ENCODE measurements at places on chromosomes 13 and 19.

DNA sequence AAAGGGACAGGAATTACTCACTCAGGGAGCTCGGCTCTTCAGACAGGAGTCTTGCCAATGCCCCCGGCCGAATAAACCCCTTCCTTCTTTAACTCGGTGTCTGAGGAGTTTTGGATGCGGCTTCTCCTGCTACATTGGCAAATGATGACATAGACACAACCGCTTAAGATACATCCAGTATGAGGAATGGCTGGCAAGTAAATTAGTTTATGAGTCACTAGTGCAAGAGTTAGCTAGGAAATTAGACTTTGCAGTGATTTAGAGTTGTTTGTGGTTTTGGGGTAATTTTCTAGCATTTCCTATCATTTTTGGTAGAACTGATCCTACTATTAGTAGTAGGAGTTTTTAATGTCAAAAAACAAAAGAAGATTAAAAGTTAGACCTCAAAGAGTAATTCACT, 166.2 kb downstream of the SLITRK1 start:
- no peak overlapping the region for H3K4me3 ChIP-seq
- no peaks in the 10 kb centered on the region for H3K36me3 ChIP-seq
- H3K4me1 ChIP-seq: no peaks in the 10 kb centered on the region
- no peak for DNase-seq
- no peak overlapping the region for H3K27ac ChIP-seq

GRCh38 chr19:33687481-33688170, 65.9 kb downstream of the CHST8 start:
- no peaks in the 10 kb centered on the region for H3K36me3 ChIP-seq
- no peaks in the 10 kb centered on the region for H3K4me1 ChIP-seq
- no peak for DNase-seq
- H3K4me3 ChIP-seq: no peak overlapping the region

DNA sequence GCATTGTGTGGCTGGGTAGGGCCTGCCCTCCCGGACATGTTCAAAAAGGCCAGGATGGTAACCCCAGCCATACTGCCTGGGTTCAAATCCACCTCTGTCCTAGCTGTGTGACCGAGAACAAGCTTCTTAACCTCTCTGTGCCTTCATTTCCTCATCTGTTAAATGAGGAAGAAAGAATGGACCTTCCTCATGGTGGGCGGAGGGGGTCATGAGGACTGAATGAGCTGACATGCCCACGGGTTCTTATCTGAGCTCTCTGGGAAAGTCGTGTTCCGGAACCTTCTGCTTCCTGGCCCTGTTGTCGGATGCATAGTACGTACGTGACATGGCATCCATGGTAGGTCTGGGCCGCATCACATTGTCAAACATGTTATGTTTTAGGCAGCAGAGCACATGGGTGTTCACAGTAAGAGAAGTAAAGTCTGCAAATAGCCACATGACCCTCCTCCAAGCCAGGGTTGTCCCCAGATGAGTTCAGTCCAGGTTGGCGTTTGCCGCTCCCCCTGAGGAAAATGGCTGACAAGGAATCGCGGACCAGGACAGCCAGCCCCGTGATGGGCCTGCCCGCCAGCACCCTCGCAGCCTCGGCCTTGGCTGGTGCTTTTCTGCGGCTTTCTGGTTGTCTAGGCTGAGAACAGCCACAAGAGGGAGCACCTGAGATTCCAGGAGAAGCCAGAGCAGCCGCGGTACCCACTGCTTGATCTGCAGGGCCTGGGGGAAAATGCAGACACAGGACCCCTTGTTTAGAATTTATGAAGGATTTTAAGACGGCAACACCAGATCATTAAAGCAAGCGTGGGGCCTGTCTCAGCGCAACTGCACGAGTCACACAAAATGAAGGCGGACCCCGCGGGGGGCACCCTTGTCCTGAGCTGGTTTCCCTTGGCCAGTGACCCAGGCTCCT, 2.4 kb upstream of the NTN5 start:
- no peaks in the 10 kb centered on the region for H3K36me3 ChIP-seq
- H3K27ac ChIP-seq: no peak overlapping the region
- H3K27me3 ChIP-seq: peaks cover 3% of the 10 kb centered on the region
- H3K4me3 ChIP-seq: no peak overlapping the region
- H3K4me1 ChIP-seq: peaks cover 6% of the 10 kb centered on the region

- peaks cover 5% of the 10 kb centered on the region for H3K4me1 ChIP-seq
- no peak overlapping the region for H3K4me3 ChIP-seq
- H3K36me3 ChIP-seq: no peaks in the 10 kb centered on the region
- no peak overlapping the region for H3K27ac ChIP-seq
- no peak for DNase-seq
- peaks cover 17% of the 10 kb centered on the region for H3K27me3 ChIP-seq
Observed at GRCh38 chr13:113763961-113764792, 5.2 kb downstream of the TMEM255B start.

- H3K27me3 ChIP-seq: no peaks in the 10 kb centered on the region
- peaks cover 23% of the 10 kb centered on the region for H3K36me3 ChIP-seq
- H3K4me1 ChIP-seq: peaks cover 27% of the 10 kb centered on the region
- H3K27ac ChIP-seq: no peak overlapping the region
- H3K4me3 ChIP-seq: no peak overlapping the region
Observed at GRCh38 chr19:35271546-35271945, 2.8 kb downstream of the USF2 start.

GRCh38 chr19:49987159-49987698, 26.3 kb upstream of the SIGLEC11 start:
- H3K27ac ChIP-seq: peak overlapping the region; percentile 28
- no peak overlapping the region for H3K4me3 ChIP-seq
- no peaks in the 10 kb centered on the region for H3K27me3 ChIP-seq
- peaks cover 30% of the 10 kb centered on the region for H3K36me3 ChIP-seq
- H3K4me1 ChIP-seq: peaks cover 4% of the 10 kb centered on the region

- no peak overlapping the region for H3K4me3 ChIP-seq
- H3K27ac ChIP-seq: no peak overlapping the region
- no peaks in the 10 kb centered on the region for H3K27me3 ChIP-seq
- H3K4me1 ChIP-seq: no peaks in the 10 kb centered on the region
Observed at GRCh38 chr13:54965881-54966280, 1937.3 kb downstream of the OLFM4 start.

All from memory B cell (primary cell).